ENCODE measurements at places on chromosomes 2 and 18.

GRCh38 chr2:197932374-197932773, 128.0 kb downstream of the PLCL1 start:
- no peak for DNase-seq

- DNase-seq: no peak
These were observed 9.0 kb downstream of the BZW1 start for GRCh38 chr2:200820573-200821234.

GRCh38 chr2:136125236-136125635, 7.3 kb upstream of the CXCR4 start:
- no peak for DNase-seq

- no peak for DNase-seq
These were observed 62.7 kb upstream of the DOCK10 start for GRCh38 chr2:225104971-225105370.

DNA sequence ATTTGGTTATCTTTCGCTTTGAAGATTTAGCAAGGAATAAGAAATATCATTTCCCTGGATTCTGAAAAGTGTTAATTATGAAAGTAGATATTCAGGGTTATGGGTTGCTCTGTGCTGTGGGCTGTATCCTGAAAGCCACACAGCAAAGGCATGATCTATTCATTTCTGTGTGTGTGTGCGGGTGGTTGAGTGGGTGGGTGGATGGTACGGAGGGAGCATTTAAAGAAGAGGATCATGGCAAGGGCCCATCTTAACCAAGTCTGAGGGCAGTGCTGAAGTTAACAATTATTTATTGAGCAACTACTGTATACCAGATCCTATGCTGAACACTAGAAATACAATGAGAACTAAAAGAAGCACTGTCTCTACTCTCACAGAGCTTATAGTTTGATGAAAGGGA, 178.2 kb upstream of the ZEB2 start:
- no peak for DNase-seq

DNA sequence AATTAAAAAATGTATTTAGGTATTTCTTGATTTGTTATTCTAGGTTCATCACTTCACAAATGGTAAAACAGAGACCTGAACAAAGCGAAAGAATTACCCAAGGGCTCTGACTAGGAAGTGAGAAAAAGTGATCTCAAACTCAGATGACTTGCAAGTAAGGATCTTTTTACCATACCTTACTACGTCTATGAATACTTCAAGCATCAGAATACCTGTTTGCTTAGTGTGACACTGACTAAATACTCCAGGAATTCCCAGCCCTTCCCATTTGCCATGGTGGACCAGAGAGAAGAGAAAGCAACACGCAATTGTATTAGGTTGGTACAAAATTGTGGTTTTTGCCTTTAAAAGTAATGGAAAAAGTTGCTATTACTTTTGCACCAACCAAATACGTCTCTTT, 35.8 kb upstream of the FIGN start:
- DNase-seq: no peak

- DNase-seq: no peak
These were observed 103.9 kb upstream of the ACVR1 start for GRCh38 chr2:157980020-157980419.

GRCh38 chr2:11941201-11942177, 195.1 kb downstream of the LPIN1 start:
- DNase-seq: no peak

DNA sequence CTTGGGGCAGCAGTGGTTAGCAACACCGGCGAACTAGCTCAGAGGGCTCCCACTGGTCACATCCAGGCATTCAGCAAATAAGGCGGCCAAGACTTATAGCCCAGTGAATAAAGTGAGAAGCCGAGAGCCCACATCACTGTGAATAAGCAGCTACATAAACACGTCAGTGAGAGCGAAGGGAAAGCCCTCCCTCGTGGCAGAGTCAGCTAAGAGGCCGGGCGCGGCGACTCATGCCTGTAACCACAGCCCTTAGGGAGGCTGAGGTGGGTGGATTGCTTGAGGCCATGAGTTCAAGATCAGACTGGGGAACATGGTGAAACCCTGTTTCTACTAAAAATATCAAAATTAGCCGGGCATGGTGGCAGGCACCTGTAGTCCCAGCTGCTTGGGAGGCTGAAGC, 5.2 kb downstream of the D2HGDH start:
- peak; percentile 39 for DNase-seq

GRCh38 chr2:199131876-199132275, 325.9 kb downstream of the SATB2 start:
- no peak for DNase-seq

DNA sequence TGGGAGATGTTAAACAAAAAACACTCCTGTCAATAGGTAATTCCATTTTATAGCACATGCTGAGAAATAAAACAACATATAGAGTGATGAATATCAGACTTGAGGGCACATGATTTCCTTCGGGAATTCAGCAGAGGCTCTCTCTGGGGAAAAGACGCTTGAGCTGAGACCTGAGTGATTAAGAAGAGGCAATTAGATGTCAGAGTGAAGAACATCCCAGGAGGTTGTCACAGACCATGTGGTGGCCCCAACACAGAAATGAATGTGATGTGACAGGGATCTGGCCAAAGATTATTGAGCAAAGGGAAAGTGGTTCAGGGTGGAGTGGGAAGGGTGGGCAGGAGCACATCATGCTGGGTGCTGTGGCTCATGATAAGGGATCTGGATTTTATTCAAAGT, 254.7 kb downstream of the RAD51AP2 start:
- no peak for DNase-seq

- DNase-seq: no peak
These were observed 568 bp downstream of the RAB31 start for GRCh38 chr18:9708434-9709303.

DNA sequence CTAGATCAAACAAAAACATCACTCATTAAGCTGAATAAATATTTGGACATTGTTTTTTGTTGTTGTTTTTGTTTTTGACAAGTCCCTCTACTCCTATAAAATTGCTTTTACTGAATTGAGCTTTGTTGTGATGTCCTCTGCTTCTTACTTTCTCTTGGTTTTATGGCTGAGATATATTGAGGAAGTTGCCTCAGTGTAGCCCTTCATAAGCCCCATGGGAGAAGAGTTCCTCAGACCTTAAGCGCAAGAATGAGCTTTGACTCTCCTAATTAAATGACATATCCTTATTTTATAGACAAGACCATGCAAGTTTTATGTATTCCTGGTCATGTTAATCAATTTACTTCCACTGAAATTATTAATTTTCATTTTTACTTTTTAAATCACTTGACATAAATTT, 54.9 kb downstream of the CERKL start:
- DNase-seq: no peak

GRCh38 chr2:109378682-109379081, 235.1 kb downstream of the SEPTIN10 start:
- no peak for DNase-seq

DNA sequence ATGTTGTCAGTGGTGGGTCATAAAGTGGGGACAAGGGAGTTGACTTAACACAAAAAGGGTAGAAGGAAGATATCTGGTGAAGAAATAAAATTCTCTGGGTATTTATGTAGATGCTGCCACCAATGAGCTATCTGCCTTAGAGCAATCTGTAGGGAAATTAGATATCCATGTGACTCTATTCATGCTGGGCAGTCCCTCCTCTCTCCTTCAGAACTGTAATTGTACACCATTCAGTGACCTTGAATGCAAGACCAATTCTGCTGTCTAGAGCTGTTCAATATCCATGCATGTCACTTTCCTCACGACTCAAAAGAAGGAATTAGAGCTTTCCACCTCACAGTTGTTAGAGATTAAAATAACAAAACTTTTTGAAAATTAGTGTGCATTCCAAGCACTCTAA, 28.6 kb upstream of the TDRD15 start:
- no peak for DNase-seq

Measured in stimulated activated CD4-positive, alpha-beta T cell treated with anti-CD3 and anti-CD28 coated beads, TNF-alpha, amount 100 ng/mL, for 1 hour (primary cell).